Thoracic aorta (tissue), 2 donors: ENCODE measurements at places on chromosomes 16 and 17. TPM values are rescaled to one million over a fixed set of nuclear protein-coding genes. Genes with fewer than 3 reads are reported as not detected.

DNA sequence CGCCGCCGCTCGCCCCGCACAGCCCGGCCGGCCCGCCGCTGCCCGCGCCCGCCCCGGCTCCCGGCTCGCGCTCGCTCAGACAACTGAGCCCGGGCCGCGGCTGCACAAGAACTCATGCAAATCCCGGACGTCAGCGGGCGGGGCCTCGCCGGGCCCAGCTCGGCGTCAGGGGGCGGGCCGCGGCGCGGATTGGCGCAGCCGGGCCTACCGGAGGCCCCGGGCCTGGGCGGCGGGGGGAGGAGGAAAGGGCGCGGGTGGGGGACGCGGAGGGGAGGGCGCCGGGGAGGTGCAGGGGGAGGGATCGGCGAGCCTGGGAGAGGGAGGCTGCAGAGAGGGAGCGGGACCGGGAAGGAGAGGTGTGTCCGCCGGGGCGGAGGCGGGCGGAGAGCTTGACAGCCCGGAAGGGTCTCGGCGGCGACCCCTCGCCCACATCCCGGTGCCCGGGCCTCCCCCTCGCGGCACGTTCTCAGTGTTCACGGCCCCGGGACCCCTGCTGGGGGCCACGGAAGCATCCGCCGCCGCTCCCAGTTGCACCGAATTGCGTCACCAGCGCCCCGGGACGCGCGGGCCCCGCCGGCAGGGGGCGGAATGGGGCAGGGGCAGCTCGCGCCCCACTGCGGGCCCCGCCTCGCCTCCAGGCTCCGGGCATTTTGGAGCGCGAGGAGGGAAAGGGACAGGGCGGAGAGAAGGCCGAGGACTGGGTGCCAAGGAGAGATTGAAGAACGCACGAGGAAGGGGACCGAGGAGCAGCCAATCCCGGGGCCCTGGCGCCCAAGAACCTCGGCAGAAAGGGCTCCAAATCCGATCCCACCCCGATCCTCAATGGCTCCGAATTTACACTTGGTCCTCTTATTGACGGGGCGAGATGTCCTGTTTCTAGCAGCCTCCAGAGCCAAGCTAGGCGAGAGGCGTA lies at the start of gene CBX4:
TSS of gene CBX4 (minus strand) at position 85 of the 913 bp plus-strand sequence. CDS start 189 bp downstream, outside the sequence.
- peaks cover 13% of the 10 kb centered on the region for H3K36me3 ChIP-seq
- H3K4me3 ChIP-seq, result peak within 1 kb of the TSS; percentile 90
- peak within 1 kb of the TSS; percentile 88 for H3K27ac ChIP-seq
- peaks cover 71% of the 10 kb centered on the region for H3K4me1 ChIP-seq
- peak; percentile 84 for DNase-seq

Gene SLC35G6
- total RNA-seq, result not detected

- DNase-seq, result no peak
- no peaks in the 10 kb centered on the region for H3K27me3 ChIP-seq
- H3K27ac ChIP-seq, result no peak overlapping the region
- no peaks in the 10 kb centered on the region for H3K36me3 ChIP-seq
- no peaks in the 10 kb centered on the region for H3K4me1 ChIP-seq
Measured at GRCh38 chr17:73725794-73726515, 81.7 kb upstream of the SDK2 start.

- peak overlapping the region; percentile 92 for H3K4me3 ChIP-seq
- no peaks in the 10 kb centered on the region for H3K27me3 ChIP-seq
- peaks cover 13% of the 10 kb centered on the region for H3K4me1 ChIP-seq
- DNase-seq, result no peak
Measured at GRCh38 chr16:85557083-85557970, 55.8 kb upstream of the GSE1 start.

GRCh38 chr17:6654841-6655731 lies 3.5 kb downstream of the C17orf100 start:
- no peaks in the 10 kb centered on the region for H3K36me3 ChIP-seq
- H3K27ac ChIP-seq, result no peak overlapping the region
- peaks cover 5% of the 10 kb centered on the region for H3K4me1 ChIP-seq
- no peak for DNase-seq
- peaks cover 8% of the 10 kb centered on the region for H3K27me3 ChIP-seq

Gene TMEM114
- total RNA-seq, result not detected

Gene ZDHHC1
- total RNA-seq, result 28.7 TPM

- peak overlapping the region; percentile 92 for H3K4me3 ChIP-seq
- H3K36me3 ChIP-seq, result peaks cover 28% of the 10 kb centered on the region
- no peak for DNase-seq
- H3K4me1 ChIP-seq, result peaks cover 30% of the 10 kb centered on the region
Measured at GRCh38 chr17:28551421-28552175, 826 bp downstream of the UNC119 start.

Gene RGS11
- 19.4 TPM for total RNA-seq

Gene NACA2
- total RNA-seq, result not detected

Gene GNG13
- total RNA-seq, result not detected

DNA sequence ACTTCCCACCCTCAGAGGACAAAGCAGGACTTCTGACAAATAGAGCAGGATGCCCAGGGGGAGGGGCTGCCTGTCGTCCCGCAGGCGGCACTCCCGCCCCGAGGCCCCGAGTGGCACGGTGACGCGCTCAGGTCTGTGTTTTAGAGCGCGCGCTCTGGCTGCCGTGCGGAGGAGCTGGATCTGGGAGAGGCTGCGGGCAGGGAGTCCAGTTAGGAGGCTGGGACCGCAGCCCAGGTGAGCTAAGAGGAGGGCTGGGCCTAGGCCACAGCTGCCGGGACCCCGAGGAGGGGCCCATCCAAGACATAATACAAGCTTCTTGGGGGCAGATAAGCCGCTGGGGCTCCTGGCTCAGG lies 6.4 kb downstream of the DOC2A start:
- no peak overlapping the region for H3K27ac ChIP-seq
- no peak overlapping the region for H3K4me3 ChIP-seq

Gene DUXB
- not detected for total RNA-seq

GRCh38 chr17:15464231-15464985 lies 3.0 kb downstream of the CDRT4 start:
- H3K4me3 ChIP-seq, result no peak overlapping the region
- no peak for DNase-seq
- H3K4me1 ChIP-seq, result peaks cover 17% of the 10 kb centered on the region
- H3K27me3 ChIP-seq, result no peaks in the 10 kb centered on the region
- no peaks in the 10 kb centered on the region for H3K36me3 ChIP-seq

Gene ACSM2A
- not detected for total RNA-seq

Gene KATNIP
- total RNA-seq, result 23.7 TPM

GRCh38 chr17:73090396-73091202 lies 1.9 kb downstream of the SLC39A11 start:
- no peak for DNase-seq
- peaks cover 39% of the 10 kb centered on the region for H3K4me1 ChIP-seq
- no peaks in the 10 kb centered on the region for H3K27me3 ChIP-seq
- no peak overlapping the region for H3K4me3 ChIP-seq
- peaks cover 6% of the 10 kb centered on the region for H3K36me3 ChIP-seq
- H3K27ac ChIP-seq, result no peak overlapping the region

DNA sequence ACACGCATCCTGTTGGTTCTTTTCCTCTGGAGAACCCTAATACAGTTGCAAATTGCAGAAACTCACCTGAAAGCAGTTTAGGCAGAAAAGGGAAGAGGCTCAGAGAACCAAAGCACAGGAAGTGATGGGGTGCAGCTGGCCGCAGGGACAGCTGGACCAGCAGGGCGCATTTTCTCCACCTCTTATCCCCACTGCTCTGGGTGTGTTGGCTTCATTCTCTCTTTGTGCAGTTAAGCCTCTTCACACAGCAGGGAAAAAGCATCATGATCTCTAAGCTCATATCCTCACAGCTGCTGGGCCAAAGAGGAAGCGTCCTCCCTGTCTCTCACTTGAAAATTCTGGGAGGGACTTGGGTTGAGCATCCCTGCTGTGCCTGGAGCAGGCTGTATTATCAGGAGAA lies 20.0 kb upstream of the LRRC75A start:
- DNase-seq, result no peak
- no peaks in the 10 kb centered on the region for H3K36me3 ChIP-seq
- no peak overlapping the region for H3K4me3 ChIP-seq
- peaks cover 1% of the 10 kb centered on the region for H3K4me1 ChIP-seq
- no peak overlapping the region for H3K27ac ChIP-seq

Gene EFNB3
- total RNA-seq, result not detected

Gene ITGAX
- 9.7 TPM for total RNA-seq

Gene TP53TG3B
- total RNA-seq, result not detected

DNA sequence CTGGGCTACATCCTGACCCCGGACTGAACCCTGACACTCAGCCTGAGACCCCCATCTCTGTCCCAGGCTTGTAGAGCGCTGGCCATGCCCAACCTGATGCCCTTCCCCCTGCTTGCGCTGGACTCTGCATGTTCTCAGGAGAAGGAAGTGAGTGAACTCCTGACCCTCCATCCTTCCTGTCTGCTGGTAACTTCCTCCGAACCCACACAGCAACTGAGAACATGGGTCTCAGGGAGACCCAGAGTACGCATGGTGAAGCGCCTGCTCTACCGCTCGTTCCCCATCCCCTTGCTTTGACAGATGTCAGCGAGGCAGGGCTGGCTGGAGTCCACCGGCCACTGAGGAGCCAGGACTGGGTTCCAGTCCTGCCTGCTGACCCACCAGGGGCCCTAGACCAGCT lies 6.1 kb downstream of the CAMKK1 start:
- H3K27me3 ChIP-seq, result no peaks in the 10 kb centered on the region
- peak overlapping the region; percentile 35 for H3K27ac ChIP-seq
- H3K36me3 ChIP-seq, result no peaks in the 10 kb centered on the region

DNA sequence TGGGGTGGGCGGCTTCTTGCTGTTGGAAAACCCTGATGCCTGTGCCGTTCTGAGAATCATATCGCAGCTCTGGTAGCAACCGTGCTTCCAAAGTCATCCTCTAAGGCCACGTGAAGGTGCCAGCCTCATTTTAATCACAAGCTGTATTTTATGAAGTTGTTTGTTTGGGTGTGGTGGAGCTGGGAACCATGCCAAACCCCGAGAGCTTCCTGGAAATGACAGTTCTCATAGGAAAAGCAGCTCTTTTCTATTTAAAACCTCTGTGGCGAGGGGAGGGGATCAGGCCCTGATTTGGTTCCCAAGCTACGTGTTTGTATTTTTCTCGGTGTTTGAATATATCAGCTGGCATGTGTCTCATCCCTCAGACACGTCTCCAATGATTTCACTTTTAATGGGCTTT lies 21.7 kb downstream of the KNOP1 start:
- peak; percentile 29 for DNase-seq
- H3K4me1 ChIP-seq, result peaks cover 21% of the 10 kb centered on the region
- H3K4me3 ChIP-seq, result no peak overlapping the region
- no peaks in the 10 kb centered on the region for H3K27me3 ChIP-seq
- H3K36me3 ChIP-seq, result peaks cover 9% of the 10 kb centered on the region

DNA sequence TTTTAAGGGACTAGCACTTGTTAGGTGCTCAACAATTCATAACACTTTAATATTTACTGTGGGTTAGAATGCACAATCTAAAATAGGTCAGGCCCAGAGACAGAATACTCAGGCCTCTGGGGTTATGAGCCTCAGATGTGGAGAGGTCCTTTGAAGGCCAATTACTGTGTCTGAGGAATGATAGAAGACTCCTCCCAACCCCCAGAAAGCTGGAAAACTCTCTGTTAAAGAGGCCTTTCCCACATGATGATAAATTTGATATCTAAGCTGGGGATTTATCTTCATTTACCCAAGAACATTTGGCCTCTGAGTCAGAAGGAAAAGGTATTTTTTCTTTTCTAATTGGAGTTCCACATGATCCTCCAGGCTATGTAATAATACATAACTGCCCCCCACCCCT lies 41.1 kb upstream of the MMD start:
- H3K27ac ChIP-seq, result no peak overlapping the region
- no peak for DNase-seq
- no peaks in the 10 kb centered on the region for H3K27me3 ChIP-seq
- H3K4me3 ChIP-seq, result no peak overlapping the region
- no peaks in the 10 kb centered on the region for H3K4me1 ChIP-seq
- no peaks in the 10 kb centered on the region for H3K36me3 ChIP-seq

GRCh38 chr16:14304891-14305460 lies 233.9 kb downstream of the MRTFB start:
- DNase-seq, result no peak
- H3K27ac ChIP-seq, result no peak overlapping the region
- peaks cover 63% of the 10 kb centered on the region for H3K4me1 ChIP-seq
- H3K36me3 ChIP-seq, result no peaks in the 10 kb centered on the region

GRCh38 chr16:53605831-53606400 lies 97.7 kb downstream of the RPGRIP1L start:
- H3K27me3 ChIP-seq, result no peaks in the 10 kb centered on the region
- no peak overlapping the region for H3K4me3 ChIP-seq
- no peak overlapping the region for H3K27ac ChIP-seq
- no peaks in the 10 kb centered on the region for H3K36me3 ChIP-seq
- no peak for DNase-seq

Gene OSGIN1
- total RNA-seq, result 3.7 TPM

DNA sequence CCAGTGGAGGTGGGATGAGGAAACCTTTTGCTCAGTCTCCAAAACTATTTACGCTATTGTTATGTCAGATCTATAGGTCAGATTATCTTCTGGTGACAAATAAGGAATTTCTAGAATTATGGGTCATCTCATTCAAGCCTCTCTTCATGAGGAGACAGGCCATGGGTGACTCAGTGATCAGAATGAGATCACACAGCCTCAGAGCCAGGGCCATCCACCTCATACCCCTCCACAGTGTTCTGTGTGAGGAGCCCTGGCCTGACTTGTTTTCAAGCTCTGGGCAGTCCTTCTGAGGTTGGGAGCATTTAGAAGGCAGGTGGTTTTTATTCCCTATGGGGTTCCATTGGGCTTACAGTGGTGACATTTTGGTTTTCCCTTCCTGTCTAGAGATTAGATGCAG lies 26.5 kb downstream of the YPEL2 start:
- no peak for DNase-seq
- H3K27me3 ChIP-seq, result no peaks in the 10 kb centered on the region
- peak overlapping the region; percentile 92 for H3K27ac ChIP-seq
- no peaks in the 10 kb centered on the region for H3K36me3 ChIP-seq
- H3K4me3 ChIP-seq, result peak overlapping the region; percentile 20
- peaks cover 99% of the 10 kb centered on the region for H3K4me1 ChIP-seq

GRCh38 chr16:23914946-23915530 lies 79.3 kb downstream of the PRKCB start:
- H3K4me3 ChIP-seq, result no peak overlapping the region
- H3K36me3 ChIP-seq, result no peaks in the 10 kb centered on the region
- H3K27ac ChIP-seq, result peak overlapping the region; percentile 44
- DNase-seq, result no peak

Gene DRC3
- total RNA-seq, result 2.3 TPM

DNA sequence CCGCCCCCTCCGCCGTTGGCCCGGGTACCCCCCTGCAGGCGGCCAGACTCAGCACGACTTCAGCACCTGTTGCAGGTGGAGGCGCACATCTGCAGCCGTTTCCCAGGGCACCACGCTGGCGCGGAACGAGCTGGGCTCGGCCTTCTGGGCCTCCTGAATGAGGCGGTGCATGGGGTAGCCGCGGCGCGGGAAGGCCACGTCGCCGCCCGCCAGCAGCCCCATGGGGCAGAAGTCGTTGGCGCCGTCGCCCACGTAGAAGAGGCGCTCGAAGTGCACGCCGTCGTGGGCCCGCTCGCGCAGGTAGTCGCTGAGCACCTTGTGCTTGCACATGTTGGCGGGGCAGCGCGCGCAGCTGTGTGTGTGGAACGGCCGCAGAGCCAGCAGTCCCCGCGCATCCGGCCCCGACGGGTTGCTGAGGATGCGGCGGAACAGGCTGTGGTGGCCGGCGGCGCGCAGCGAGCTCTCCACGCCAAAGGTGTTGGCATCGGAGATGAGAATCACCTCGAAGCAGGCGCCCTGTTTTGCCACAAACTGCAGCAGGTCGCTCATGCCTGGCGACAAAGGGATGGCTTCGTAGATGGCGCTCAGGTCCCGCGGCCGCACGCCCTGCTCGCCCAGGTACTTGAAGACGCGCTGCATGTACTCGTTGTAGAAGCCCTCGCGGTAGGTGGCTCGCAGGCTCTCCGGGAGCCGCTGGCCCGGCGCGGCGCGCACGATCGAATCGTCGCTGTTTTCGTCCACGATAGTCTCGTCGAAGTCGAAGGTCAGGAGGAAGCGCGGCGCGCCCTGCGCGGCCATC lies 6.2 kb downstream of the PHOSPHO1 start:
- peaks cover 6% of the 10 kb centered on the region for H3K27me3 ChIP-seq
- DNase-seq, result no peak
- peak overlapping the region; percentile 53 for H3K4me3 ChIP-seq
- no peaks in the 10 kb centered on the region for H3K36me3 ChIP-seq
- peaks cover 4% of the 10 kb centered on the region for H3K4me1 ChIP-seq
